ENCODE measurements at places on chromosomes 5 and 9.
A peak's percentile ranks its signal among the peaks of the same experiment; 100 is the strongest.

DNA sequence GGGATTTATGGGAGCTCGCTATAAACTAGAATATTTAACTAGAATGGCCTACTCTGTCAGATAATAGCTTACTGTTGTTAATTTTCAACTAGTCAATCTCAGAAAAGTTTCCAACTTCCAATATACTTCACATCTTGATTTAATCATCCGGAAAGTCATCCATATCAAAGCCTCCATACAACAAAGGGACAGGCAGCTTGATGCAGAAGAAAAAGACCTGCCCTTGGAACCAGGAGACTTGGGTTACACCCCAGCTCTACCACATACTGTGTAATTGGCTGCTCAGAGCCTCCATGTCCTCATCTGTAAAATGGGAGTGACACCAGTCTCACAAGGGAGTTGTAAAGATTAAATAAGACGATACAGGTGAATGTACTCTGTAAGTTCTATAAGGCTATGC lies 1.9 kb downstream of the PTPN3 start:
- DNase-seq = no peak

- peak; percentile 63 for DNase-seq
Measured at GRCh38 chr9:91775011-91775707, 174.9 kb downstream of the ROR2 start.

DNA sequence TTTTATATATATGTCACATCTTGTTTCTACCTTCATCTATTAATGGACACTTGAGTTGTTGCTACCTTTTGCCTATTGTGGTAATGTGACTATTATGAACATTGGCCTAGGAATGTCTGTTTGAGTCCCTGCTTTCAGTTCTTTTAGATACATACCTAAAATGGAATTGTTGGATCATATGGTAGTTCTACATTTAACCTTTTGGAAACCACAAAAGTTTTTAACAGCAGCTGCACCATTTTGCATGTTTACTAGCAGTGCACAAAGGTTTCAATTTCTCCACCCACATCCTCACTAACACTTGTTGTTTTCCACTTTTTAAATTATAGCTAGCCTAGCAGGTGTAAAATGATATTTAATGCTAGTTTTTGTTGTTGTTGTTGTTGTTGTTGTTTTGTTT lies 88.4 kb downstream of the GALNT10 start:
- DNase-seq = peak; percentile 20

- DNase-seq = no peak
Measured at GRCh38 chr9:127218818-127219217, 45.8 kb upstream of the GARNL3 start.

DNA sequence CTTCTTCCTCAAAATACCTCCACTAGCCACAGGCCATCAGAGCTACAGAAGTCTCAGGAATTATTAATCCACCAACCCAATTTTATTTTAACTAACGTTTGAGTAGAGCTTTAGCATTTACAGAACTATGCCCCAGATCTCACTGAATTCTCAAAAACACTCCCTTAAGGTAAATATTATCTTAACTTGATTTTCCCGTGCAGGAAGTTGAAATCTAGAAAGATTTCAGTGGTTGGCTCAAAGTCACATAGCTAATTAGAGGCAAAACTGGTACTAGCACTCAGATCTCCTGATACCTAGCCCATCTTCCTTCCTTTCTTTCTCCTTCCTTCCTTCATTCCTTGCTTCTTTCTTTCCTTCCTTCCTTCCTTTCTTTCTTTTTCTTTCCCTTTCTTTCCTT lies 298.3 kb downstream of the ENC1 start:
- DNase-seq = no peak

DNA sequence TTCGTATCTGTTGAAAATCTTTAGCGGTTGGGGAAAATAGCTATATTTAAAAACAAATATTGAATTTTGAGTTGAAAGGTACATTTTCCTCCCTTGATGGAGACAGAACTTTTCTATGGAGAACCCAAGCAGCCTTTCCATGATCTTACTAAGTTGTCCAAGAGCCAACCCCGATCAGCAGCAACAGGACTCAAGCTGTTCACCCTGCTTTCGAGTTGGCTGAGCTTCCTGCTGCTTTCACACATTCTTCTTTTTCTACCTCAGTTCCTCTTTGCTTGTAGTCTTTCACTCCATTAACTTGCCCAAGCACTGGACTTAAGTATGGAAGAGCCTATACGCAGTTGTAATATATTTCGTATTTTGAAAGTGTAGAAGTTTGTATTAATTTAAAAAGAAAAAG lies 59.4 kb downstream of the IL6ST start:
- no peak for DNase-seq

DNA sequence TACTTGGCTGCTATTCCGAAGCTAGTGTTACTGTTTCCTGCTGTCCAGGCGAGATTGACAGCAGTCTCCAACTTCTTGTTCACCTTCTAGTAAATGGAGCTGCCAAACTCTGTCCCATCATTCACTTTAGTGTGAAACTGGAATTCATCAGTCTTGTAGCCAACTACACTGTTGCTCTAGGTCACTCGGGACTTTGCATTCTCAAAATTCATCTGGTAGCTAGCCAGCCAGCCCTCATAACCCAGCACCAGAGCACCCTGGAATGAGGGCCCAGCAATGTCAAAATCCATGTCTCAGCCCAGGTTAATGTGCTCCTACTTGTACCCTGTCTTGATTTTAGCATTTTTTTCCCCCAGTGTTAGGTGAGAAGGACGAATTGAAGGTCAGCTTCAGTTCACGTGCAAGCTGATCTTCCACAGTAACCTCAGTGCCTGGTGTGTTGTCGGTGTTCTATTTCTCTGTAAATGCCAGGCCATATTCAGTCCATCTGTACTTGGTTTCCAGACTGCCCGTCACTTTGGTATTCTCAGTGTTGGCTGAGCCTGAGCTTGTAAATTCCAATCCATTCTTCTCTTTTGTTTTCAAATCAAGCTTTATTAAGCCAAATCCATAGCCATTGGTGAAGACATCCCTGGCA lies 28.9 kb downstream of the ZNF169 start:
- DNase-seq = no peak

DNA sequence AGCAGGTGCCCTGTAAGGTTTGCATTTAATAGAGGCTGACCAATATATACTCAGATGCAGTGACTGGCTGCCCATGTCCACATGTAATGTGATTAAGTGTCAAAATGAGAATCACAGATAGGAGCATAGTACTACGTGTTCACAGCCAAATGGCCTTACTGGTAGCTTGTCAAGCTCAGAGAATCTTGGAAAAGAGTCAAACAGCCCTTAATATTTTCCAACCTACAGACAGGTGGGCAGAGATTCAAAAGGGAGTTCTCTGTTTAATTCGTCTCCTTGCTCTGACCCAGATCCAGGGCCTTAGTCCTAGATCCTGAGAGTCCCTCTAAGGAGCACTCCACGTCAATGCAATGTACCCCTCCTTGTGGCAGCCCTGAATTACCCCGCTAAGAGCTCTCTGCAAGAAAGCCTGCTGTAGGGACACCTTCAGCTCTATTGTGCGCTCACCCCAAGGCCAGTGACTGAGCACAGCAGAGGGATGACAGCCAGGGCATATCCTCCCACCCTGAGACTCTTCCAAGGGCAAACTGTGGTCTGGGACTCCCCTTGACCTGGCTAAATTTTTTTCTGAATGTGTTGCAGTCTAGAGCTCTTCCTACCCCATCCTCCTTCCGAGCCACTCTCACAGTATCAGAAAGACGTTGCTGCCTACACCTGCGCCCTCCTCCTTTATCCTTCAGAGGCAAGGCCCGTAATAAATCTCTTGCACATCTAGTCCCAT lies 159.2 kb downstream of the SNCAIP start:
- no peak for DNase-seq

GRCh38 chr5:40277161-40277906 lies 402.4 kb upstream of the PTGER4 start:
- DNase-seq = no peak

DNA sequence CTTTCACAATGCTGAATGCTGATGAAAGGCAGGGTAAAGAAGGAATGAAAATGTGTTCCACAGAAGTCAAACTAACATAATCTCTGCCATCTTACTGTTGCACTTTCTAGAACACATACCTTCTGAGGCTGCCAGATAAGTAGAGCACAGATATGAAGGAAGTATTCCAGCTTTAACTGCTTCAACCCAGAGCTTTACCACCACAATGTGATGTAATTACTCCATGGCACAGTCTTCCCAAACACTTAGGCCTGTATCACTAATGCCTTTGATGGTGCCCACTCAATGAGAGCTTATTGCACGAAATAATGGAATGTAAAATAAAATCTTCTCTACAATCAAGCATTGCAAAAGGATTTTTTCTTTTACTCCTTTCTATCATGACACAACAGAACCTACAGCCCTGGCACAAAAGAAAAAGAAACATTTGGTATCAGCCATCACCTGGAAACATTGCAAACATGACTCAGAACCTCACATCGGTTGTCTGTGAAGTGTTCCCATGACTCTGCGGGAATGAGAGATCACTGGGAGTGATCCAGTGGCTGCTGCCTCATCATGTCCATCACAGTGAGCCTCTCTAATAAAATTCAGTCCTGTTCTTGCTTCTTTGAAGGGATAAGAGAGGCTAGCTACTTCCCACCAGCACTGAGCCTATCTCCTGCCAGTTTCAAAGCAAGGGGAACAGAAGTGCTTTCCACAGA lies 385.8 kb downstream of the EFNA5 start:
- DNase-seq = peak; percentile 37

GRCh38 chr5:40733879-40734563 lies 21.7 kb downstream of the TTC33 start:
- DNase-seq = no peak

GRCh38 chr9:4585135-4585534 lies 77.0 kb upstream of the PLPP6 start:
- DNase-seq = peak; percentile 3

GRCh38 chr9:135335691-135336181 lies 143.8 kb upstream of the PPP1R26 start:
- no peak for DNase-seq

- no peak for DNase-seq
Measured at GRCh38 chr9:20646656-20647055, 24.4 kb upstream of the MLLT3 start.

DNA sequence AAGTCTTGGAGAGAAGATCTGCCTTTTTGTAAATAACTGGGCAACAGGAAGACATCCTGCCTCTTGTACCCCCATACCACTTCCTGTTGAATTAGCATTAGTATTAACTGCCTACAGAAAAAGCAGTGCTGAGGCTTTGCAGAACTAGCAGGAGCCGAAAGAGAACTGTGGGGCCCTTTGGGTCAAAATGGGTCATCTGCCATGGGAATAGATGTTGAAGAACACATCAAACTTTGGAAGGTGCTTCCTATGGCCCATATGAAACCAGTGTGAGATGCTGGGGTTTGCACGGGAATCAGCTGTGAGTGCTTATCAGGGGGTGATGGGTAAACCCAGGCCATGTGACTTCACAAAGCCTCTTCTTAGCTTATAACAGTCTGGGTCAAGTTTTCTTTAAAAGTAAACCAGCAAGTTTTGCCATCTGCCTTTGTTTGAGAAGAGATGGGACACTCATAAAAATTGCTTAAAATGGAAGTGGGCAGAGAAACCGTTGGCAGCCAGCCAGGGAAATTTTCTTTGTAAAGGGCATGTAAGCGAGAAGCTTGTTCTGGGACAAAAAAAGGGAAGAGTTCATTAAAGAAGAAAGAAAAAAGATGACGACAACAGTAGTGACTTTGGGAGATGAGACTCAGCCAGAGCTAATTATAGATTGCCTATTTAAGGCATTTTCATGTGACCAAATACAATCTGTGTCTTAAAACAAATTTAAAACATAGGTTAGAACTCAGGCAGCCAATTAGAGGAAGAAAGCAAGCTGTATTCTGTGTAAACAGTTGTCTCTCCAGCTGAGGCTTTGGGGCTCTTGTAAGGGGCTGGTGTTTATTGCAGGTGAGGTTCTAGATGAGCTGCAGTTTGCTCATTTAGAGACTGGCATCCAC lies 4.4 kb downstream of the SLC25A25 start:
- peak; percentile 77 for DNase-seq

DNA sequence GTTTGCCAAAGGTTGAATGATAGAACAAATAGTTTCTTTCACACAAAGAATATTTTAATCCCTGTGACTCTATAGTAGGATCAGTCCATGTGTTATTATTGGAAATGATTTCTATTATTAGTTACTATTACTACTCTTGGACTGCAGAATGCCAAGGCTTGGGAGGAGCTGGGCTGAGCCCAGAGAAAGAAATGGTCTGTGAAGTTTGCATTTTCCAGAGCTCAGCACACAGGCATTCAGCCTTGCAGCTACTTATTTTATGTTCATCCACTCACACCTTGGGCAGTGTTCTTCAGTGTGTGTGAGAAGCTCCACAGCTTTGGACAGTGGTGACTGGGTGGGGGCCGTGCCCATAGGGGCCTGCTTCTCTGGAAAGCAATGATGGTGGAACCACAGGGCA lies 583.1 kb downstream of the CCDC171 start:
- no peak for DNase-seq

DNA sequence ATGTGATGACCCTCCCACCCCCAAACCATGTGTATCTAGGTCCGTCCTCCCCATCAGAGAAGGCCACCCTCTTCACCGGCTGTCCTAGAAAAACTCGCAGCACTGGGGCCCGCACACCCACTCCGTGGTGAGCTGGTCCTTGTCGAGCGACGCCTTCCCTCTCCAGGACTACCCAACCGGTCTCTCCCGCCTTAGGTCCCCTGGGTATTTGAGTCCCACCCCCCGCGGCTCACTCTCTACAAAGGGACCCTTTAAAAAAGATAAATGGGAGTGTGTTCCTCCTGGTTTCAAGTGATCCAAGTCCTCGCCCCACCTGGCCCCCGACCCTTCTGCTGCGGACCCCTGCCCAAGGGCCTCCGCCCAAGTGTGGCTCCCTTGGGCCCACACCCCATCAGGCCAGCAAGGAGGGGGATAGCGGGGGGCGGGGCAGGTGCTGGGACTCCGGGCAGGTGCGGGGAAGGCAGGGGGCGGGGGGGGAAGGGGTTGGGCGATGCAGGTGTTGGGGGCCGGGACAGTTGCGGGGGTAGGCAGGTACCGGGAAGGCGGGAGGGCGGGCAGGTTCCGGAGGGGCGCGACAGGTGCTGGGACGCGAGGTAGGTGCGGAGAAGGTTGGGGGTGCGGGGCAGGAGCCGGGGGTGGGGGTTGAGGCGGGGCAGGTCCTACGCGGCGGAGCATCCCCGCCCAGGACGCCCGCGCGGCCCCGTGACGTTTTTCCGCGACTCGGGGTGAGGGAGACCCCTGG lies 970 bp upstream of the ARRDC1 start:
- DNase-seq = no peak

- no peak for DNase-seq
Measured at GRCh38 chr9:124789531-124789930, 12.6 kb downstream of the OLFML2A start.
